NCI-H2029 (cell line): ENCODE measurements at places on chromosomes 2 and 18.
A peak's percentile ranks its signal among the peaks of the same experiment; 100 is the strongest.

DNA sequence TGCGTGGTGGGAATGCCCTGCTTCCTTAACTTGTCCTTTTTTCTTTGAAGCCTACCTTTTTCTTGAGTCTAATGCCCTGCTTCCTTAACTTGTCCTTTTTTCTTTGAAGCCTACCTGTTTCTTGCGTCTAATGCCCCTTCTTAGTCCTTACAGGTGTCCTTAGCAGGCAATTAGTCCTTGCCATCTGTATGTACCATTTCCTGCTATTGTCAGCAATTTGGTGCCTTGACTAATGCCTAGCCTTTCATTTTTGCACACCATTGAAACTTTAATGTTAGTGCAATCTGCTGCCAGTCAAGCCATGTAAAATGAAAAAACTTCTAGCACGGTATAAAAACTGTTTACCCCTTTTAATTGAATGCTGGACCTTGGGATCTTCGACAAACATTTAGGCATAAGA, 4.3 kb downstream of the KDM3A start:
- DNase-seq, result no peak

GRCh38 chr18:77632758-77633157, 383.1 kb downstream of the GALR1 start:
- no peak for DNase-seq

DNA sequence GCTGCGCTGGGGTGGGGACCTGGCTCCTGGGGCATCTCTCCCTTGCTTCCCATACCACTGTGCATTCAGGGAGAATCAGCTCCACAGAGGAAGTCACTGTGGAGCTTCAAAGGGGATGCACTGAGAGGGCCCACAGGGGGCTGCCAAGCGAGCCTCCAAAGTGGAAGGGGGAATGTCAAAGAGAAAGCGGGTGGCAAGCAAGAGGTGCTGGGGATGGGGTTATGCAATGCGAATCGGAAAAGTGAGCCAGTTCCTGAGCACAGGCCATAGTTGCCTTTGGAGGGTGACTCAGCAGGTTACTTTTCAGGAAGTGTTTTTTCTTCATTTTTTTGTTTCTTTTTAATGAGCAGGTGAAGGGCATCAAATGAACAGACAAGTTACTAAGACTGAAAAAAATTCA, 17.6 kb downstream of the PMAIP1 start:
- no peak for DNase-seq

DNA sequence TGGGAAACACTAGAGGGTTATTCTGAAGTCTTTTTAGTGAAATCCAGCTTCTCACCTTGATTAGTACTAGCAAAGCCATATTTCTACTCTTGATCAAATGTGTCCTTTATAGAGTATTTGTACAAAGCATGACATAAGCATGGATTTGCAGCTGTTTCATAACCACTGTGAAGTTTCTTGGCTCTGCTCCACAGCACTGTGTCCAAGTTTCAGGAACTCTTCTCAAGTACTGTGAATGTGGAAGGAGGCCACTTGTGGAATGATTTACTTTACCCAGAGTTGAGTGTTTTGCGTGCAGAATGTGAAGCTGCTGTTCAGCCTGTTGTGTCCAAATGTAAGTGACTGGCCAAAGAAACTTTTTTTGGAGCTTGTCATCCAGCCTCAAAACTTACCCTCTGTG, 16.2 kb upstream of the MAPRE2 start:
- DNase-seq, result no peak

GRCh38 chr2:119076713-119077112, 81.8 kb downstream of the C1QL2 start:
- DNase-seq, result no peak

DNA sequence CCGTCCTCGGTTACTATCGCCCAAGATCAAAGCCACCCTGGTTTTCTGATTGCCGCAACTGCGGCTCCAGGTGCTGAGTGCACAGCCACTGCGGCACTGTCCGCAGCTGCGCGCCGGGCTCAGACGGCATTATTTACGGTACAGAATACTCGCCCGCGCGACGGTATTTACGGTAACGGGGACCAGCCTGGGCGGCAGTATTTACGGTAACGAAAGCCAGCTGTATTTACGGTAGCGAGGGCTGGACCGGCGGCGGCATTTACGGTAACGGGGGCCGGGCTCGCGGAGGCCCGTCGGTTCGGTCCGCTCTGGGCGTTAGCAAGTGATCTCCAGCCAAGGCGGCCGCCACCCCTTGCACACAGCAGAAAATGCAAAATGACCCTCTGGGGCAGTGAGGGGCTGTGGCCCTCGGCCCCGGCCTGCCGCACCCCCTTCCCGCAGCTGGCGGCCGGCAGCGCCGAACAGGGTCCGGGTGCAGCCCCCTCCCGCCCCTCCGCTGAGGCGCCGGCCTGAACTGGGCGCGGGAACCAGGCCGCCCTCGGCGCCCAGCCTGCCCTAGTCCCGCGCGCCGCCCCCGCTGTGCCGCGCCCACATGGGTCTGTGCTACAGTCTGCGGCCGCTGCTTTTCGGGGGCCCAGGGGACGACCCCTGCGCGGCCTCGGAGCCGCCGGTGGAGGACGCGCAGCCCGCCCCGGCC, at the start of gene GNAL:
GNAL (plus strand) TSS at position 293 of the 697 bp plus-strand sequence; CDS start at position 593, 300 bp downstream.
- DNase-seq, result peak; percentile 58

- peak; percentile 91 for DNase-seq
Measured at GRCh38 chr18:35343936-35344735, at the start of gene ZNF24. ZNF24 (minus strand) TSS chr18:35344420; CDS start chr18:35340650, 3,770 bp downstream.

GRCh38 chr2:96260387-96261260, 5.2 kb downstream of the TMEM127 start:
- DNase-seq, result peak; percentile 93

DNA sequence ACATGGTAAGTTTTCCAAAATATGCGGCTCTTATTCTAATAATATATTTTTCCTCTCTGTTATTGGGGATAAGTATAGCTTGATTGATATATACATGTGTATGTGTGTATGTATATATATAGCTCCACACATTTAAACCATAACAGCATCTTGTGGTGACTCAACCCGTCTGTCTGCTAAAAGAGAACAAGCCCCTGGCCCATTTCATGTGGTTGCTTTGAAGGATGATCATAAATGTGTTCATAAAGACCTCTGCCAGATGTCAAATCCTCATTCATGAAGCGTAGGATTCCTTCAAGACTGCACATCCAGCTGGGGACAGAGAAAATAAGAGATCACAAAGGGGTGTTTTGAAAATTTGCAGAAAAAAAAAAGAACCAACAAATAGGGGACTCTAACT, 79.3 kb downstream of the RHOB start:
- no peak for DNase-seq

DNA sequence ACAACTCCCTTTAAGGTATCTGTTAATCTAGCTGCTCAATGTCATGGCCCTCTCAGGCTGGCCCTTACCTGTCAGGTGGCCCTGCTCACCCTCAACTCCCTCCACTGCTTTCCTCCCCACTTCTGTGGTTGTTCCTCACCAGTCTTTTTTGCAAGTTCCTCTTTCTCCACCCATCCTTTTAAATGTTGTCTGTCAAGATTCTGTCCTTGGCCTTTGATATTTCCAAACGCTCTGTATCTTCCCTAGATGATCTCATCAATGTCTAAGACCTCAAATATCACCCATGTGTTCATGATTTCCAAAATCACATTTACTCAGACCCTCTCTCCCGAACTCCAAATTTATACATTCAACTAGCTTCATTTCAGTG, 3.5 kb downstream of the PTPN2 start:
- DNase-seq, result no peak

DNA sequence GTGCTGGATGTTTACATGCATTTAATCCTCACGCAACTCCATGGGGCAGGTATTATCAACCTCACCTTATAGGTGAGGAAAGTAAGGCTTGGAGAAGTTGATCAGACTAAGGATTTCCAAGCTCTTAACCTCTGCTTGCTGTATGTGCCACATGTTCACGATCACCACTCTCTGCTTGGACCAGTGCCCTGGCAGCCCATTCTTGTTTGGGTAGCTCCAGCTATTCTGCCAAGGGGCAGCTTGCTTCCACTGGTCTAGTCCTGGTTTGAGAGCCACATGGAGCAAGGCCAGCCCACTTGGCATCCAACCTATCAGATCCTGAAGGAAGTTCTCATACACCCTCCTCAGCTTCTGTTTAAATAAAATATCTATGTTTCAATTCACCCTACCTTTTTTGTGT, 14.3 kb downstream of the PLB1 start:
- peak; percentile 79 for DNase-seq

GRCh38 chr18:50707855-50708469, 111.9 kb downstream of the MRO start:
- no peak for DNase-seq

- DNase-seq, result no peak
Measured at GRCh38 chr2:12718015-12718671, 1.4 kb downstream of the TRIB2 start.

DNA sequence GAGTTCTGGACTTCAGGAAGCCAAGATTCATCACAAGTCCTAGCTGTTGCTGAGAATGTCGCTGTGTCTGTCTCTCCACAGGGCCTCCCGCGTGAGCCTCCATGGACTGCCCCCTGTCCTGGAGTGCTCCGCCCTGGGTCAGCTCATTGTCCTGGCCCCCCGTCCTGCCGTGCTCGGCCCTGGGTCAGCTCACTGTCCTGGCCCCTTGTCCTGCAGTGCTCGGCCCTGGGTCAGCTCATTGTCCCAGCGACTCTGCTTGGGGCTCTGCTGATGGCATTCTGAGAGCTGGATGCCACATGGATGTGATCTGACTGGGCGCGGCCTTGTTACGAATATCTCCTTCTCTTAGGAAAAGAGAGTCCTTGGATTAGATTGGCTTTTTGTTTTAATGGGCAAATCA, 78.5 kb downstream of the EIPR1 start:
- DNase-seq, result no peak

- peak; percentile 11 for DNase-seq
Measured at GRCh38 chr18:12391487-12392165, 14.6 kb upstream of the AFG3L2 start.

GRCh38 chr18:37282386-37283037, 283.1 kb downstream of the CELF4 start:
- no peak for DNase-seq

GRCh38 chr2:234945339-234945873, 6.4 kb upstream of the SH3BP4 start:
- no peak for DNase-seq

DNA sequence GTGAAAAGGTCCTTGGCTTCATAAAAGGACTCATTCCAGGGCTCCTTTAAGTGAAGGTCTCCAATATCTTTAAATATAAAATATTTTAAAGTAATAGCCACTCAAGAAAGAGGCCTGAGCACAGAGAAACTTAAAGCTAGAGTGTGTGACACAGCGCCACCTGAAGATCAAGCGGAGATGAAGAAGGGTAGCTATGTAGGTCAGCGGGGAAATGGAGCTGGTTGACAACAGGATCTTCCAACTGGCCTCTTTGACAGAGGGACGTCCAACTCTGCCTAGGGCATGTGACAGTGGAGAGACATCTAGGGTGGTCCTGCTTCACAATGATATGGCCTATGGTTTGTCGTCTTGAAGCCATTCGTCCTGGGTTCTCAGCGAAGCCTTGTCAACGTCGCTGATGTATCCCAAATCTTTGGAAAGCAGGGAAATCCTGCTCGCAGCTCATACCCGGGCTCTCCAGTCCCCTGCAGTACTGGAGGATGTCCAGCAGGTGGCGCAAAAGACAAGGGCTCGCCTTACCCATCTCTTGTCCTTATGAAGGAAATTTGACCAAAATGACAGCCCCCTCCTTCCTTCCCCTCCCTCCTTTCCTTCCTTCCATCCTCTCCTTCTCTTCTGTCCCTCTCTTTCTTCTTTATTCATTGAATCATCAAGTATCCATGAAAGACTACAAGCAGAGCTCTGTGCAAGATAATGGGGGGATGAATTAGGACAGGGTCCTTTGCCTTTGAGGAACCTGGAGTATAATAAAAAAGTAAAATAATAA, 59.6 kb downstream of the LONRF2 start:
- DNase-seq, result peak; percentile 28

- DNase-seq, result no peak
Measured at GRCh38 chr2:130185436-130185835, 3.4 kb downstream of the MZT2B start.

DNA sequence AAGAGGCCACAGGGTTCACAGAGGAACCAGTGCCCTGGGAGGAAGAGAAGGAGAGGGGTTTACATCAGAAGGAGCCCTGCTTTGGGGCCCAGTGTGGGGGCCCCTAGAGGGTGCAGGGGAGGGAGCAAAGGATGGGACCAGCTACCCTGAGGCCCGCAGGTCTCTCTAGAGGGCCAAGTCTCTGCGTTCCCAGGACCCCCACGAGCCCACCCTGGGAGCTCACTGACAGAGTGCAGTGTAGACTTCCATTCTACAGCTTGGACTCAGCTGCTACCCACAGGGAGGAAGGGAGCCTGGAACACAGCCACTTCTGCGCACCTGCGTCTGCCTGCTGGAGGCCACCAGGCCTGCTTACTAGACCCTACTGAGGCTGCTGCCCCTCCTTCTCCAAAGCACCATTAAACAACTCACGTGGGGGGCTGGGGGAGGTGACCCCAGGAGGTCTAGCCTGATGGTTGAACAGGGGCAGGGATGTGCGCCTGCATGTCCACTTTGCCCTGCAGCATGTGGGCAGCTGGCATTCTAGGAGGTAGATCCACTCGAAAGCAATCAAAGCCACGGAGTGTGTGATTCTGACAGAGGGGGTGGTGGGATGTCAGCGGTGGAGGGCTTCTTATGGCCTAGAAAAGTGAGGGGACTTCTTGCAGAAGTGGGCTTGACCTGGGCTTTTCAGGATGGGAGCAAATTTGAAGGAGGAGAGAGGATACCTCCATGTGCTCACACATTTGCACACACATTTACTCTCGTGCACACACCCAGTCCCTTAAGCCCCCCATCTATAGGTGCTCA, 90.2 kb downstream of the ZFP36L2 start:
- DNase-seq, result no peak

GRCh38 chr2:190815226-190815625, 65.4 kb upstream of the GLS start:
- DNase-seq, result no peak

GRCh38 chr18:58135183-58135641, 91.2 kb downstream of the NEDD4L start:
- DNase-seq, result no peak

- no peak for DNase-seq
Measured at GRCh38 chr2:10798783-10799182, 13.8 kb downstream of the PDIA6 start.

- no peak for DNase-seq
Measured at GRCh38 chr2:64766841-64767669, 113.3 kb upstream of the SERTAD2 start.

DNA sequence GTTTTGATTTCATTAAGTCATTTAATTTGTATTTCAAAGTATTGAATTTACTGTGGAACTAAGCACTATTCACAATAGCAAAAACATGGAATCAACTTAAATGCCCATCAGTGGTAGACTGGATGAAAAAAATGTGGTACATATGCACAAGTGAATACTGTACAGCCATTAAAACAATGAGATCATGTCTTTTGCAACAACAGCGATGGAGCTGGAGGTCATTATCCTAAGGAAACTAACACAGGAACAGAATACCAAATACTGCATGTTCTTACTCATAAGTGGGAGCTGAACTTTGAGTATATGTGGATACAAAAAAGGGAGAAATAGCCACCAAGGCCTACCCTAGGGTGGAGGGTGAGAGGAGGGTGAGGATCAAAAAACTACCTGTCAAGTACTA, 164.4 kb downstream of the BABAM2 start:
- DNase-seq, result no peak

GRCh38 chr2:217075268-217076057, 215.6 kb upstream of the TNP1 start:
- DNase-seq, result no peak

- no peak for DNase-seq
Measured at GRCh38 chr2:146068051-146068450, 1548.1 kb upstream of the ZEB2 start.

- DNase-seq, result peak; percentile 55
Measured at GRCh38 chr2:46299365-46300263, 2.4 kb downstream of the EPAS1 start.

- no peak for DNase-seq
Measured at GRCh38 chr2:18501156-18501555, 59.3 kb downstream of the RDH14 start.

- DNase-seq, result no peak
Measured at GRCh38 chr18:12839057-12839525, 44.9 kb downstream of the PTPN2 start.
